ENCODE measurements at places on chromosomes 16 and 17.

- DNase-seq = no peak
Observed at GRCh38 chr17:8825802-8826201, 26.6 kb upstream of the MFSD6L start.

- no peak for DNase-seq
Observed at GRCh38 chr17:34741967-34742366, 162.6 kb downstream of the TMEM132E start.

DNA sequence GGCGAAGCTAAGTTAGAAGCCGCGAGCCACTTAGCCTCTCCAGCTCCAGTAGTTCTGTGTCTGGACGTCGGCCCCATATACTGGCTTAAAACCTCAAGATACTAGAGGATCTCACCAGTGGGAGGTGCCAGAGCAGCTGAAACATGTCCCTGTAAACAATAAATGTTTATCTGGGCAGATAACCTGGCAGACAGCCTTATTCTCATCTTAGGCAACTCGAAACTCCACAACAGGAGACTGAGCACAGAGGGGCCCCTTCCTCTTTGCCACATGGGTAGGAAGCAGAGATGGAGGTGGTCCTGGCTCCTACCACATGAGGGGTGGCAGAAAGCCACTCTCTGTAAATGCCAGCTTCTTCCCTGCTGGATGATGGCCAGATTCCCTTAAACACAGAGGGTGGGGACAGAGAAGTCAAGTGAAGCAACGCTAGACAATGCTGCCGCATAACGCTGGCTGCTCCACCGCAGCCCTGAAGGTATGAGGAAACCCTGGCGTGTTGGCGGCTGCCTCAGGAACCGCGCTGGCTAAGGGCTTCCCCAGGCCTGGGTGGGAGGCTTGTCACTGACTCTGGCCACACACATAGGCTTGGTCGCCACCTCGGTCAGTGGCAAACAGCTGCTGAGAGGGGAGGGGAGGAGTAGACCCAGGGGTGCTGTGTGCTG, 67.9 kb downstream of the HIC1 start:
- peak; percentile 87 for DNase-seq

DNA sequence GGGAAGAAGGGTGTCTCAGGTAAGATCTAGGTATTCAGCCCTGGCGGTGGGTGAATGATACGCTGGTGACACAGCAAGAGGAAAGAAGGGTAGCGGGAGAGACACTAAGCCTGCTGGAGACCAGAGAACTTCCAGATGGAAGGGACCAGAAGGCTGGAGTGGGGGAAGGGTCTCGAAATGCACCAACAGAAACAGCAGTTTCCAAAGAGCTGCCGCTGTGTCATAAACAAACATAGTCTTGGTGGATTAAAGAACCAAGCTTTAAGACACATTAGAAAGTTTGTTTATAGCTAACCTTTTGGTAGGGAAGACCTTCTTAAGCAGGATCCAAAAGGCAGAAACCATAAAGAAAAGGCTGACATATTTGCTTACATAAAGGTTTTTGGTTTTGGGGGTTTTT, 20.9 kb downstream of the TRPV3 start:
- no peak for DNase-seq

DNA sequence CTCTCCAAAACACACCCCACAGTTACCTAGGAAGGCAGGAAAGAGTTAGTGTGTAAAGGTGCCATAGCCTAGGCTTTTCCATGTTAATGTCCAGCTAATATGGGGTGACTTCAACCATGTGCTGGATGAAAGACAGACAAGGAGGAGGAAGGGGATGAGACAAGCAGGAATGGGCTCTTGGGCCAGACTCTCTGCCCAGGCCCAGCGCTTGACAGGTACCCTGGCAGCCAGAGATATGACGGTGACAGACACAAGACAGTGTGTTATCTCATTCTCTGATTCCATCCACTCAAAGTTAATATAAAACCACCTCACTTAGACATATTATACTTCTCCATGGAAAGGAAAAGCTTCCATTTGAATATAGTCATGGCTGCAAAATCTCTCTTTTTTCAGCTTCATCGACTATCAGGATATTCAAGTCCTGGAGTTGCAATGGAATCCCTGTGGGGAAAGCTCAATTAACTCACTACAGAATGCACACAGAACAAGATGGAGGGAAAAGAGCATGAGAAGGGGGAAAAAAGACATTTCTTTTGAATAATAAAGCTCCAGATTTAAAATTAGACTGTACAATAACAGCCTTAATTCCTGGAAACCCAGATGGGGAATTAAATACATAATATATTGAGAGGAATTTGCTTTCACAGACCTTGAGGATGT, 596.7 kb downstream of the TOX3 start:
- DNase-seq = no peak

GRCh38 chr16:58507195-58507962, 7.4 kb downstream of the NDRG4 start:
- DNase-seq = no peak

GRCh38 chr17:69540356-69540755, 125.9 kb downstream of the MAP2K6 start:
- DNase-seq = no peak

- DNase-seq = no peak
Observed at GRCh38 chr17:56744721-56745120, 89.0 kb downstream of the C17orf67 start.

- no peak for DNase-seq
Observed at GRCh38 chr16:77652399-77652798, 69.9 kb upstream of the NUDT7 start.

- DNase-seq = no peak
Observed at GRCh38 chr17:29570521-29570920, 2.0 kb downstream of the TP53I13 start.

- DNase-seq = no peak
Observed at GRCh38 chr16:87677830-87678229, 75.5 kb downstream of the JPH3 start.

DNA sequence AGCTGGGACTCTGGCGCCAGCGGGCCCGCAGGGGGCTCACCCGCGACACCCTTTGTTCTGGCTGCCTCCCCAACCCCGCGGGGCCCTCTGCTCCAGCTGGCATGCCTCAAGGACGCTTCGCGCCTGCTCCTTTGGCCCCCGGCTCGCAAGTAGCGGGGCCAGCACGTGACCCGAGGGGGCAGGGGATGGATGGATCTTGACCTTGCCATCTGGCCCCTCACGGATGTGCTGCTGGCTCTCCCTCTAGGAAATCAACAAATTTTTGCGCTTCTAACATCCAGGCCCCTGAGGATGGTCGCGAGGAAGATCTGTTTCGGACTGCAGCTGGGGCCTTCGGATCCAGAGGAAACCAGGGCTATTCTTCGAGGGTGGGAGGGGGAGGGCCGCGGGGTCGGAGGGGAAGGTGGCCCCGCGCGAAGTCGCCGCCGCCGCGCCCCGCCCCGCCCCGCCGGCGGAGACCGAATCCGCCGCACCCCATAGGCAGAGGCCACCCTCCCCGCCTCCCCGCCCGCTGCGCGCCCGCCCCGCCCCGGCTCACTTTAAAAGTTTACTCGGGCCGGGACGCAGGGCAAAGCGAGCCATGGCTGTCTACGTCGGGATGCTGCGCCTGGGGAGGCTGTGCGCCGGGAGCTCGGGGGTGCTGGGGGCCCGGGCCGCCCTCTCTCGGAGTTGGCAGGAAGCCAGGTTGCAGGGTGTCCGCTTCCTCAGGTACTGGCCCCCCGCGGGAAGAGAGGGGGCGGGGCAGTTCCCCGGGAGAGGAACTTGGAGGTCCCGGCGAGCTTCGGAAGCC, at the start of gene ACSF2:
Gene ACSF2 (plus strand): TSS at position 537 of the 790 bp plus-strand sequence. CDS start 44 bp downstream, at position 581.
- no peak for DNase-seq

DNA sequence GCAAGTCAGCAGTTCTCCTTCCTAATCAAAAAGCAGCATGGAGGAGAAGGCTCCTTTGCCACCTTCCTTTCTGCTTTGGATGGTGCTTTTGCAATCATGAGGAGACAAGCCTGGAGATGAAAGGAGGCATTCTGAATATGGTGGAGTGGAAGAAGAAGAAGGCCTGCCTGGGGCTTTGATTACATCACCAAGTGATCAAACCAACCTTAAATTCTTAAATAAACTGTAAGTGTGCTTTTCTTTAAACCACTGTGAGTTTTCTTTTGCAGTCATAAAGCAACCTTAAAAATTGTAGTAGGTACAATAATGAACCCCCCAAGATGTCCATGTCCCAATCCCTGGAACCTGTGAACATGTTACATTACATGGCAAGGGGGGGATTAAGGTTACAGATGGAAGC, 31.7 kb upstream of the IL21R start:
- DNase-seq = no peak

DNA sequence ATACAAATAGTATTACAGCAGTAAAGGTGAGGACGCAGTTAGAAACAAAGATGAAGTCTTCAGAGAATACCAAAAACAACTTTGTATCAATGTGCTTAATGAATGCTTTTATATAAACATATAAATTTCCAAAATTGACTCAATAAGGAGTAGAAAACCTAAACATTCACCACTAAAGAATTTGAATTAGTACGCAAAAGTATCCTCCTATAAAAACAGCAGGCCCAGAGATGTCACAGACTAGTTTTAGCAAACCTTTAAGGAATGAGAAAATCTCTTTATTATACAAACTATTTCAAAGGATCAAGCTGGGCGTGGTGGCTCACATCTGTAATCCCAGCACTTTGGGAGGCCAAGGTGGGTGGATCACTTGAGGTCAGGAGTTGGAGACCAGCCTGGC, 86.2 kb downstream of the OR1D5 start:
- DNase-seq = no peak

- no peak for DNase-seq
Observed at GRCh38 chr17:38728290-38728831, 1.8 kb upstream of the CISD3 start.

- DNase-seq = no peak
Observed at GRCh38 chr16:21283521-21284289, 5.6 kb upstream of the CRYM start.

GRCh38 chr16:75225678-75226515, 7.1 kb downstream of the CTRB1 start:
- no peak for DNase-seq
